HuH-7 (cell line): ENCODE measurements at places on chromosomes 5 and 9.

DNA sequence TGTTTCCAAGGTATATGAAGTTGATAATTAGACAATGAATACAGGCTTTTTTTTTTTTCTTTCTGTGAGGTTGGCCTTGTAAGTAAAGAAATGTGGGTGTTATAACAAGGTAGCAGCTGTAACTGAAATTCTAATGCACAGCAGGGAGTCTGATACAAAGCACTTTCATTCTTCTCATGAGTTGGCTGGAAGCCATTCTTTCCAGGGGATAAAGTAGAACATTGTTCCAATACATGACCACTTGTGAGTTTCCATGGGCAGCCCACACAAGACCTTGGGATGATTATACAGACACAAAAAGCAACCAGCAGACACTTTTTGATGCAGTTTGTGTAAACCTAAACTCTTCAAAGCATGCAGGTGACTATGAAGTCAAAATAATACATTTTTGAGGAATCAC lies 1785.9 kb upstream of the WWC1 start:
- no peak for DNase-seq

DNA sequence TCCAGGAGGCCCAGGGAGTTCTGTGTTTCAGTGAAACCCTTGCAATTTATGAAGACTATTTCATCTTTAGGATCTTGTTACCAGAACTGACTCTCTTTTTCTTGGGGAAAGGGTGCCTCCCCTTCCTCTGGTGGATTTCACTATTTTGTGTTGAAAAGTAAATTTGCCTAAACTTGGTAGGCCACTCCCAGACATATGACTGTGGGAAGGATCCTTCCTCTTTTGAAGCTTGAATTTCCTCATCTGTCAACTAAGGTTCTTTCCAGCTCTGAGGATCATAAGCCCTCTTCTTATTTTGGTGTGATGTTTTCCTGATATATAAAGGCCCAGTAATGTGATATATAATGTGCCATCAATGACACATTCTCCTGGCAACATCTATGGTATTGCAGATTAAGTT lies 59.1 kb upstream of the ZFAND5 start:
- no peak for DNase-seq

DNA sequence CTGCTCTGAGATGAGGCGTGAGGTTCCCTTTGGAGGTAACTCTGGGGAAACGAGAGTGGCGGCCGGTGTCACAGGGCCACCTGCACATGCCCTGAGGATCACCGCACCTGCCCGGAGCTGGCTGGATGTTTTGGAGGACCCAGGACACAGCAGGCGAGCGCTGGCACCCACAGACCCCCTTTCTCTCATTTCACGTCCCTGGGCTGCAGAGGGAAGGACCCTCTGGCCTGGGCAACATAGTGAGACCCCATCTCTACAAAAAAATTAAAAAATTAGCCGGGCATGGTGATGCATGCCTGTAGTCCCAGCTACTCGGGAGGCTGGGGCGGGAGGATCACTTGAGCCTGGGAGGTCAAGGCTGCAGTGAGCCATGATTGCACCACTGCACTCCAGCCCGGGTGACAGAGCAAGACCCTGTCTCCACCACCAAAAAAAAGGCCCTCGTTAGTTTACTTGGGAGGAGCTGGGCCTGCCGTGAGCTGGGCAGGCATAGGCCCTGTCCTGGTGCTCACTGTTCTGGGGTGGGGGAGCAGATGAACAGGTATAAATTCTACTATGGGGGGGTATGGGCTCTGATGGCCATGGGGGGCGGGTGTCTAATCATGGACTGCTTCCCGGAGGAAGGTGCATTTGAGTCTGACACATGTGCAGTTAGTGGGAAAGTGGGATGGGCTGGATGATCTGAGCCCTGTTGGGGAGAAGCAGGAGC lies 96.9 kb upstream of the RAPGEF1 start:
- DNase-seq: no peak

DNA sequence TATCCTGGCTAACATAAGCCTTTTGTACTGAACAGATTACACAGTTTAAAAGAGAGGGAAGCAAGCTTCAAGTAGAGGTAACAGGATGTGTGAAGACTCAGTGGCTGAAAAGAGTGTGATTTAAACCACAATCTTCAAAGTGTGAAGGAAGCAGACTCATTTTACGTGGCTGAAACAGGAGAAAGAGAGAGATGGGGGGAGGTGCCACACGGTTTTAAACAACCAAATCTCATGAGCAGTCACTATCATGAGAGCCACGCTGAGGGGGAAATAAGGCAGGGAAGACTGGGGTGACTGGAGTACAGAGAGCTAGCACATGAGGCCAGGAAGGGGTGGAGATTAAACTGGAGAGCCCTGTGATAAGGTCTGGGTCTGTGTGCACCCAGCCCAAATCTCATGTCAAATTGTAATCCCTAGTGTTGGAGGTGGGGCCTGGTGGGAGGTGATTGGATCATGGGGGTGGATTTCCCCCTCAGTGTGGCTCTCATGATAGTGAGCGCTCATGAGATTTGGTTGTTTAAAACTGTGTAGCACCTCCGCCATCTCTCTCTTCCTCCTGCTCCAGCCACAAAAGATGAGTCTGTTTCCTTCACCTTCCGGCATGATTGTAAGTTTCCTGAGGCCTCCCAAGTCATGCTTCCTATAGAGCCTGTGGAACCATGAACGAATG lies 318.6 kb upstream of the CD180 start:
- no peak for DNase-seq

DNA sequence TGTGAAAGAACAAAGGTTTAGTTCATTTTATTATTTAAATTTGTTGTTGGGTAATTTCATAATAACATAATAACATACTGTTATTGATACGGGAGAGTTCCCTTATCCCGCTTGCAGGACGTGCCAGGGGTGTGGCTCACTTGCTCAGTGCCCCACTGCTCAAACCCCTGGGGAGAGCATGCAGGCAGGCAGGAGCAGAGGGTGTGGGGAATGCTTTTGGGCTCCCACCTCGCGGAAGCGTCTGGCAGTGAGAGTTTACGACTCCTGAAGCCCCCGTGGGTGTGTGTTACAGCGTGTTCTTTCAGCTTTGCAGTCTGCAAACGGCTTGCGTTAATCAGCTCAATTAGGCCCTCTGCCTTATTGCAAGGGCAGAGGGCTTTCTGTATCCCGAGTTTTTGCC lies 675.9 kb downstream of the SEMA5A start:
- no peak for DNase-seq

GRCh38 chr9:136364942-136365774 lies 1.6 kb upstream of the DNLZ start:
- DNase-seq: no peak

DNA sequence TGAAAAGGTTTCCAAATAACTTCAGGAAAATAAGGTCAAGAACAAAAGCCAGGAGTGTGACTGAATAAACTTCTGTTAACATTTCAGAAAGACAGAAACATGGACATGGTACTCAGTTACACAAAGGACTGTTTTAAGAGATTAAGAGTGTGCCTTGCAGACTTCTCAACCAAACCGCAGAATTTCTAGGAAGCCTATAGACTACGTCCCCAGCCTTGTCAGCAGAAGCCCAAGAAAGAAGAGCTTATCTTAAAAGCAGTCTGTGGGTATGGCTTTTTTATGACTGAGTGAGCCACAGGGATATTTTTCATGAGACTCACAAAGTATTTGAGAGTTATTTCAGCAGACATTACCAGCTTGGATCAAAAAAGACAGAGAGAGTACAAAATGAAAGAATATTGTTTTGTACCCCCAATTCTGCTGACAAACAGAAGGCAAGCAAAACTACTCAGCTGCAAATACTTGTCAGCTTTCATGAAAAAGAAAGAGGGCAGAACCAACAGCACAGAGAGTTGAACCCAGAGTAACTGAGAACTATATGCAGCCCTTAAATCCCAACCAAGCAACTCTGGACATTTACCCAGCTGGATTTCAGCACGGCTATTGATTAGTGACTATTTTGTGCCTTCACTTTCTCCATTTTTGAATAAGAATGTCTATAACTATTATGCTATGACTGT lies 711.0 kb upstream of the CTNND2 start:
- DNase-seq: no peak

DNA sequence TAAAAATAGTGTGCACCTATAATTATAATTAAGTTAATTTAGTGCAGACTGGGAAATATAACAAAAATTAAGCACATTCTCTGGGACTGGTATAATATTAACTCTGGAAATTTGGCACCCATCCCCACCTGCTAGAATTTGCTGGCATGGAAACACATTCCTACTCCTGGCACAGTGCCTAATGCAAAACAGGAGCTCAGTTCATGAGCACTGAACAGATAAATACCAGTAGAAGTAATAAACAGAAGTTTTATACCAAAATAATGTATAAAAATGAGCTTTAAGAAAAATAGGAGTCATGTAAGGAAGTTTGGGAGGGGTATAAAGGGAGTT lies 23.7 kb upstream of the NPR3 start:
- DNase-seq: no peak

GRCh38 chr9:114235033-114235661 lies 79.8 kb downstream of the COL27A1 start:
- DNase-seq: no peak

GRCh38 chr5:93164690-93165089 lies 416.3 kb downstream of the NR2F1-AS1 start:
- DNase-seq: no peak

GRCh38 chr5:141850244-141850768 lies 27.9 kb downstream of the PCDH1 start:
- peak; percentile 51 for DNase-seq

DNA sequence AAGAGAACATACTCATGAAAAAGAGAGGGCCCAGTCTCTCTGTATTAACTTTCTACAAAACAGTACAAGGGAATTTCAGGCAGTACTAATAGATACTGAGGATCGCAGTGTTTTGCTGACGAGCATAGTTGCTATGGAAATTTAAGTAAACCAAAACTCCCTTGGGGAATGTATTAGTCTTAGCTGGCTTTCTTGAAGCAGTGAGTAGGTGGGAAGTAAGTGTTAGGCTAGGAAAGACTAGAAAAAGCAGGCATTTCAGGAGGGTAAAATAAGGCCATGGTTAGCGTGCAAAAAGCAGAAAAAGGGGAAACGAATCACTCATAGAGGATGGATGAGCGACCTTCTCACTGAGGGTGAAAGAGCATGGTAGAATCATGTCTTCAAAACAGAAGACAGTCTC lies 84.3 kb upstream of the ACTBL2 start:
- no peak for DNase-seq

- peak; percentile 4 for DNase-seq
Observed at GRCh38 chr5:129377504-129377903, 82.6 kb upstream of the ADAMTS19 start.

DNA sequence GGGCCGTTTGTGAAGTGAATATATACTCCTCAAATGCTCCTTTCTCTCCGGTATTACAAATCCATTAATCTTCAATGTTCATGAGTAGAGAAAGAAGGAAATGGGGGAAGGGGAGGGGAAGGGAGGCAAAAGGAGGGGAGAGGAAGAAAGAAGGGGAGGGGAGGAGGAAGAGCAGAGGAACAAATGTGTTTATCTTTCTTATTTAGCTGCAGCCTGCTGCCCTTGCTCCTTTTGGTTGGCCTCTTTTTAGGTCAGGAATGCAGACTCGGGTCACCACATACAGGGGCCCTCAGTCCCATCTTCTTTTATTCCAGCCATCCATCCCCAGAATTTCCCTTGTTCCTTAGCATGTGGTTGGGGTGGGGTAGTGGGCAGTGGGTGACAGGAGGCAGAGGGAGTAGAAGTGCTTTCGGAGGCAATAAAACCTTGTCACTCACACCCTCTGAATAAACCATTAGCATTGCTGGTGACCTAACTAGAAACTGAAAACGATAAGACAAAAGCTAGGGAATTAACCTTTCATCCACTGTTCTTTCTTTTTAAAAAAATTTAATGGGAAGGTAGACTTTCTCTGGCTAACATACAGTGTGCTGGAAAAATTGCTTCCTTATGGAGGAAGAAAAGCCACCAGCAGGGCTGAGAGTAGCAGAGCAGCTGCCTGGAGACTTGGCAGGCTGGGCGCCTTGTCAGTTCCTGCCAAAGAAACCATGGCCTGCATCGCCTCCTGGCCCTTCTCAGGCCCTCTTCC lies 16.8 kb upstream of the PRLR start:
- DNase-seq: no peak

DNA sequence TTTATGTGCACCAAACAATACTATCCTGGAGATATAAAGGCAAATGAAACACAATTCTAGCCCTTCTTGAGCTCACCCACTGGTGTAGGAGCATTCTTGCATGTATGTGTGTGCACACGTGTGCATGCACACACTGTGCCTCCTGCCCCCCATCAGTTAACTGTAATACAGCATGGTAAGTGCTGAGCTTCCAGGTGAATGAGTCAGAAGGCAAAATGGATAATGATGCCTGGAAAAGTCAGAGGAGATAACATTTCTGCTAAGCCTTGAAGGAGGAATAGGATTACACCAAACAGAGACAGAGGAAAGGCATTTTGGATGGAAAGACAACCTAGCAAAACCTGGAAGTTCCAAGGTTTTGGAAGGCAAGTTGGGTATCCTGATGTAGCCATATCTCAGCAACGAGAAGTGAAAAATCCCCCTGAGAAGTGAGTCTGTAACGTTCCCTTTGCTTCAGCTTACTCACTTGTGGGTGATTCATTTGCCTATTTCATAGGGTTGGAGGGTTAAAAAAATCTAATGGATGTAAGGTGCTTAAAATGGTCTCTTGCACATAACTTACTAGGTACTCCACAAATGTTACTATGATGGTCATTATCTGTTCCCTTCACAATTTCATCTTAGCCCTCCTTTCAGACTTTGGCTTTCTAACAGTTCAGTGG lies 101.4 kb upstream of the STC2 start:
- no peak for DNase-seq

GRCh38 chr5:6636293-6636692 lies 3.1 kb downstream of the SRD5A1 start:
- no peak for DNase-seq

- DNase-seq: peak; percentile 96
Observed at GRCh38 chr9:135907431-135908092, at the start of gene CAMSAP1. Gene CAMSAP1, minus strand, starts transcription at chr9:135907546. Its CDS starts 387 bp downstream, at chr9:135907159.

- no peak for DNase-seq
Observed at GRCh38 chr5:133371371-133372155, 240.8 kb downstream of the FSTL4 start.

GRCh38 chr5:177005619-177006264 lies 837 bp downstream of the UIMC1 start:
- peak; percentile 71 for DNase-seq

DNA sequence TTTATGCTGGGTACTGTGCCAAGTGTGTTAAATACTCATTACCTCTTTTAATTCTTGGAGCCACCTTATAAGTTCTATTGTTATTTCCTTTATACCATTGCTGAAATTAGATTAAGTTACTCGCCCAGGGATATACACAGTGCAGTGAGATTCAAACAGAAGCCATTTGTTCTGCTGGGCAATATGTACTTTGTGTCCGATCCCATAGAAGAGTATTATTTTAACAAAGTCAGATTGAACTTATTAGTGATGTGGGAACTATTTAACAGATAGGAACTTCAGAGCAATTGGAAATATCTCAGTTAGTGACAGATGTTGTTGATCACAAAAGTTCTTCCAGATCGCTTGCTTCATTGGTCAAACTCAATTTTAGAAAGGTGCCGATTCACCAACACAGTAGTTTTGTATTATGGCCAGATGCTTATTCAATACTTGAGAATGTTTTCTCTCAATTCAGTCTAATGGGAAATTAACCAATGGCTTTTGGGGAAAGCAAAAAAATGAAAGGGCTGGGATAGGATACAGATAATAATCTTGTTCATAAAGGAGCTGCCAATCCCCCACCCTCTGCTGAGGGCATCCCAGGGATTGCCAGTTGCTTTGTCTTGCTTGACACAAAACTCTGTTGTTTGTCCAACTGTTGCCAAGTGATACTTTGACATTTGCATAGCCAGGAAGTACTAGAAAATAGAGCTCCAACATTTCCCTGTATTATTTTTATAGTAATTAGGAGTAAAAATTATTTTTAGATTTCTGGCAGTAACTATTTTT lies 94.8 kb upstream of the SEMA6A start:
- no peak for DNase-seq
